ENCODE measurements at places on chromosomes 13 and 19.

GRCh38 chr13:111511805-111512504 is 191.5 kb downstream of the TEX29 start:
- DNase-seq = no peak

- no peak for DNase-seq
These were observed 61.2 kb downstream of the MYH14 start for GRCh38 chr19:50264483-50265186.

DNA sequence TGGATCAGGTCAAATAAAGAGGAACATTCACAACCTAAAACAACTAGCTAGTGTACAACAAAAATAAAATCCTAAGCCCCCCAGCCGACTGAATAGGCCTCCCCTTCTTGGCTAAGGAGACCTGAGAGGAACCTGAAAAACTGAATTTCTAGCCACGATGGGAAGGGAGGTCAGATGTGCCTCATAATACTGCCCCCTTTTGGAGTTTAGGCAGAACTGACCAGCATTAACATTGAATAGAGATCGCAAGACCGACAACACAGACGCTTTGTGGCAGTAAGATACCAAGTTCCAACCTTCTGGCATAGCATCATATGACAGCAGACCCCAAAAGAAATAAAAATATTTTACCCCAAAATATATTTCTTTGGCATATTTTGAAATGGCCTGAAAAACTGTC is 15.9 kb downstream of the CBY2 start:
- peak; percentile 35 for DNase-seq

- DNase-seq = no peak
These were observed 1.2 kb upstream of the FBXL3 start for GRCh38 chr13:77028202-77028601.

GRCh38 chr13:49302817-49303216 is 55.1 kb downstream of the CDADC1 start:
- DNase-seq = no peak

DNA sequence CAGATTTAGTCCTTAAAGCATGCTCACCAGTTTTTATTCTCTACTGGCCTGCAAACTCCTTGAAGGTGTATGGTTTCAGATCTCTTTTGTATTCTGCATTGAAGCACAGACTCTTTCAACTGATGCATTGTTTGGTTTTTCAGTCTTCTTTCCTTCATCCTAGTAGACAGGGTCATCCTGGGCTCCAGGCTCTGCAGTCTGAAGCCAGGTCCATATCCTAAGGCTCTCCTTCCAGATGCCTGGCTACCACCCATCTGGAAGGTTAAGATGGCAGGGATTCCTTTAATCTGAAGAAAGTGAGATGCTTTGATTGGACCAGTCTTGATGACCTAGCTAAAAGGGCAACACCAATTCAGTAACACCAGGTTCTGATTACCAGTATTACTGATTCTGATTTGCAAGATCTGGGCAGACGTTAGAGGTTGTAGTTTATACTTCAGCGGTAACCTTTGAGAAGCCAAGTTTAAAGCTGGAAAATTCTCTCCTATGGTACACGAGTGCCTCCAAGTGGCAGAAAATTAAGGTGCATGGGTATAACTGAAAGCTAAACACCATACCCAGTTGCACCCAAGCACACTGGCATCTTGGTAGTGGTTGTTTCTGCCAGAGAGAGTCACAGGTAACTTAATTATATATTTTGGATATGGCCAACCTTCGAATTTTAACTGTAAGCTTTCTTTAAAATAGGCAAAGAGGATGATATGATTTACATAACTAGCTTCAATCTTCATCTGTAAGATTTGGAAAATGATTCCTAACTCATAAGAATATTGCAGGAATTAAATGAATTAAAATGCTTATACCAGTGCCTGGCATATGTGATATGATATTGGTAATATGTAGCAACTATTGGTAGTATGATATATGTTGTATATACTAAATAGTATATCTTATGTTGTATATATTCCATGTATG is 1651.9 kb upstream of the MIR17HG start:
- peak; percentile 79 for DNase-seq

DNA sequence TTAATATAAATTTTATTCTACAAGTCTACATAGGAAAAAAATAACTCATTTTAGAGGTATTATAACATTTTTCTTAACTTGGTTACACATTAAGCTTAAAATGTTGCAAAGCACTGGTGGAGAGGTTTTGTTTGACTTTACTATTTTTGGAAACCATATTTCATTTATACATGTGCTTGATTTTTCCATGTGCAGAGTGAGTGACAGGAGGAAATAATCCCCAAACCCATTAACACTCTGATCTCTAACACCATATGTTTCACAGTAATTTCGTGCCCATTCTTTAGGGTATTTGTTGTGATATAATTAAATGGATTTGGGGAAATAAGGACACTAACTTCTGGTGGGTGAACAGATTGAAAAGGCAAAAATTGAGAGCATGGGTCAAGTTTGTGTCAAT is 2124.4 kb upstream of the PCDH20 start:
- no peak for DNase-seq

DNA sequence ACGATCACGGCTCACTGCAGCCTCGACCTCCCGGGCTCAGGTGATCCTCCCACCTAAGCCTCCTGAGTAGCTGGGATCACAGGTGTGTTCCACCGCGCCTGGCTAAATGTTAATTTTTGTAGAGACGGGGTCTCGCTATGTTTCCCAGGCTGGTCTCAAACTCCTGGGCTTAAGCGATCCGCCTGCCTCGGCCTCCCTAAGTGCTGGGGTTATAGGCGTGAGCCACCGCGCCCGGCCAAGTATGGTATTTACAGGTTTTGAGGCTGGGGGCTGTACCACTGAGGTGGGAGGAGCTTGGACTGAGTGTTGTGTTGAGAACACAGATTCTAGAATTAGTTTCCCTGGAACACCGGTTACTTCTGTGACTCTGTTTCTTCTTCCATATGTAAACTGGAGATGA is 452 bp upstream of the PPM1N start:
- DNase-seq = no peak

- DNase-seq = peak; percentile 19
These were observed 501.8 kb downstream of the EFNB2 start for GRCh38 chr13:106033659-106034058.

GRCh38 chr13:79973533-79973963 is 367.4 kb downstream of the SPRY2 start:
- DNase-seq = peak; percentile 72

DNA sequence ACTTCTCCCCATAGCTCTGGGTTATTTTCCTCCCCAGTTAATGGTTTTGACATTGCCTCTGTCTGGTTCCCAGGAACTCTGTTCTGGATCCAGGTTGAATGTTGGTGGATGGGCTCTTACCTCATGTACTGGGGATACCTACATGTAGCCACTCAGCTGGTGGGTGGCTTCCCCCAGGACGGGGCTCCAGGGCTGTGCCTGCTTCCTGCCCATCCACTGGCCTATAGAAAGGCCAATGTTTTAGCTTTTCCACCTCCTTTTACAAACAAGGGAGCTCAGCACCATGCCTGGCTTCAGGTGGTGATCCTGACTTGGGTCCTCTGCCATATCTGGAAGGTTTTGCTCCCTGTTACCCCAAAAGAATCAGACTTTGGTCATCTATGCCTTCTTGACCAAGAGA is 120.2 kb downstream of the AKAP11 start:
- DNase-seq = no peak

GRCh38 chr13:102983496-102983895 is 82.7 kb downstream of the SLC10A2 start:
- no peak for DNase-seq

Data from NAMALWA (cell line).